ENCODE measurements at places on chromosomes 2 and 18. TPM values are rescaled to one million over a fixed set of nuclear protein-coding genes. Genes with fewer than 3 reads are reported as not detected.

DNA sequence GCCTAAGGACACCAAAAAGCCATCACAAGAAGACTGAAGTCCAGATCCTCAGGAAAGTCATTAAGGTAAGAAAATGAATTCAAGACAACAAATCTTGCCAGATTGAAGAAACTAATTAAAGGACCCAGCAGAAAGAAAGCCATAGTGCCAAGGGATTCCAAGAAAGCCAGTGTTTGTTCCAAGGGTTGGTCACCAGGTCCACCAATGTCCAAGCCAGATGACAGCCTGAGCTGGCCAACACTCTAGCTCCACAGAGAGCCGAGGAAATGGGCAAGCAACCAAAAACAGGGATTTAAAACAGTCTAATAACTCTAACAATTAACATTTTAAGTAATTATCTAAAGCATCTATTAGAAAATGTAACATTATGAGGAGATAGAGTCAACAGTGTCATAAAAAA is 49.2 kb downstream of the DNER start:
- H3K4me1 ChIP-seq: no peaks in the 10 kb centered on the region
- H3K36me3 ChIP-seq: no peaks in the 10 kb centered on the region
- H3K27ac ChIP-seq: no peak overlapping the region
- no peak overlapping the region for H3K4me3 ChIP-seq

Gene DPYSL5
- total RNA-seq: 4.5 TPM

GRCh38 chr2:30428827-30429461 is 18.1 kb upstream of the LCLAT1 start:
- no peaks in the 10 kb centered on the region for H3K36me3 ChIP-seq
- H3K4me1 ChIP-seq: no peaks in the 10 kb centered on the region
- no peak overlapping the region for H3K27ac ChIP-seq
- no peak overlapping the region for H3K4me3 ChIP-seq
- DNase-seq: no peak

GRCh38 chr2:104851291-104852089 is 2.4 kb upstream of the POU3F3 start:
- H3K27me3 ChIP-seq: peaks cover 96% of the 10 kb centered on the region
- no peak overlapping the region for H3K4me3 ChIP-seq
- H3K36me3 ChIP-seq: no peaks in the 10 kb centered on the region
- DNase-seq: no peak
- no peak overlapping the region for H3K27ac ChIP-seq

- peaks cover 11% of the 10 kb centered on the region for H3K4me1 ChIP-seq
- no peak for DNase-seq
- no peak overlapping the region for H3K4me3 ChIP-seq
- no peaks in the 10 kb centered on the region for H3K36me3 ChIP-seq
These were observed 112.8 kb downstream of the PHLPP1 start for GRCh38 chr18:62828091-62828640.

Gene LINC00305
- total RNA-seq: 0.21 TPM

DNA sequence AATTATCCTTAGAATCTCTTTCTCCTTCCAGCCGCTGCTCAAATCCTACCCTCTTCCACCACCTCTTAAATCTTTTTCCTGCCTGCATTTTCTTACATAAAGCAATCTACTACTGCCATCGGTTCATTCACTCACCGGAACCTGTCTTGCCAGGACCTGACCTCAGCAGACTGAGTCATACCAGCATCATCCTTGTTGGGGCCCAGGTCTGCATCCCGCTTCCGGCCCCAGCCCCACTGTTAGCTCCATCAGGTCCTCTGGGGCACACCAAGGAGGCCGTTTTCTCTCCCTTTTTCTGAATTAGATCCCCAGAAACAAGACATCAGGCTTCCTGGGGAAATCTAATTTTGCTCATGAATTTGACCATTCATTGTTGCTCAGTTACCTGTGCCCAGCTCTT is 42.7 kb upstream of the TGFA start:
- H3K27ac ChIP-seq: no peak overlapping the region
- H3K4me3 ChIP-seq: no peak overlapping the region
- no peak for DNase-seq
- H3K27me3 ChIP-seq: no peaks in the 10 kb centered on the region
- H3K4me1 ChIP-seq: no peaks in the 10 kb centered on the region
- H3K36me3 ChIP-seq: no peaks in the 10 kb centered on the region

- no peak overlapping the region for H3K4me3 ChIP-seq
- H3K36me3 ChIP-seq: no peaks in the 10 kb centered on the region
- DNase-seq: no peak
- H3K4me1 ChIP-seq: no peaks in the 10 kb centered on the region
- H3K27me3 ChIP-seq: no peaks in the 10 kb centered on the region
These were observed 93.7 kb downstream of the TDRD15 start for GRCh38 chr2:21217442-21217841.

DNA sequence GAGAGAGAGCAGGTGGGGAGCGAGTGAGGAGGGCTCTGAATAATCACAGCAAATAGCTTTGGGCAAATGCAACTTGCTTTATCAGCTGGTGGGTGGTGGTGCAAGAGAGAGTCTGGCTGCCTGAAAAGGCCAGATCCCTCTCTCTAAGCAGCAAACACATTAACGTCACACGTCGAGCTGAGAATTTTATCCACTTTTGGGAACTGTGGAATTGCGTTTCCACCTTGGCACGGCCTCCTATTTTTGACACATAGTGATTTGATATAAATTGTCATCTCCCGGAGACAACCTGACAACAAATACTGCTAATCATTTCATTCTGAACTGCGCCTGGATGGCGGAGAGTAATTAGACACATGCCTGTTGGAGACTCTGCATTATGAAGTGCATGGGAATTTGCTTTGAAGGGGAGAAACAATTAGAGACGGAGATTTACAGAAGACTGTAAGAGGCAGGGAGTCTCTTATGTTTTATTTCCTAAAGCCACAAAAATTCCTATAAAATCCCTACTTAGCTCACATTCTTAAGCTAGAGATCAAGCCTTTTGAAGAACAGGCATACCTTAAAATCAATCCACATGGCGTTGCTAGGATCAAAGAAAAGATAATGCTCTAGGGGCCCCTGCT is 634.1 kb downstream of the TDRD15 start:
- H3K27me3 ChIP-seq: no peaks in the 10 kb centered on the region
- H3K27ac ChIP-seq: no peak overlapping the region
- no peak overlapping the region for H3K4me3 ChIP-seq

DNA sequence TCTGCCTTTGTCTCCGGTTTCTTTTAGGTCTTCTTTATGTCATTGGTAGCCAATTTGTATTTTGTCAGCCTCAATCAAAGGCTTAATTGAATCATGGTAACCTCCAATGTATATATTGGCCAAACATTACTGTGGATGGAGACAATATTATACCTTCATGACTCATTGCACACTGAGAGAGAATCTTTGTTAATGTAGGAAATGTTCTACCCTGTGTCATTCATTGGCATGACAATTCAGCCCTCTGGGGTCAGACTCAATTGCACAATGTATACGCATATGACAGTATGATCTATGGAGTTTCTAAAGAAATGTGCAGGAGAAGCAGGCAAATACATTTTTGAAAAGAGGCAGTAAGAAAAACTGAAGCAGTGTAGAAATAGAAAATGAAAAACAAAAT is 162.6 kb downstream of the PDE11A start:
- H3K36me3 ChIP-seq: no peaks in the 10 kb centered on the region
- DNase-seq: no peak
- no peaks in the 10 kb centered on the region for H3K4me1 ChIP-seq
- H3K27me3 ChIP-seq: no peaks in the 10 kb centered on the region
- no peak overlapping the region for H3K4me3 ChIP-seq

Gene ACVR1C
- total RNA-seq: 0.04 TPM
